Stimulated activated CD8-positive, alpha-beta memory T cell treated with anti-CD3 and anti-CD28 coated beads, Interleukin-15, amount 100 ng/mL, for 4 hours (primary cell): ENCODE measurements at places on chromosomes 7 and 10.

GRCh38 chr7:95190515-95190914 is 133.8 kb downstream of the PON1 start:
- no peak for DNase-seq

DNA sequence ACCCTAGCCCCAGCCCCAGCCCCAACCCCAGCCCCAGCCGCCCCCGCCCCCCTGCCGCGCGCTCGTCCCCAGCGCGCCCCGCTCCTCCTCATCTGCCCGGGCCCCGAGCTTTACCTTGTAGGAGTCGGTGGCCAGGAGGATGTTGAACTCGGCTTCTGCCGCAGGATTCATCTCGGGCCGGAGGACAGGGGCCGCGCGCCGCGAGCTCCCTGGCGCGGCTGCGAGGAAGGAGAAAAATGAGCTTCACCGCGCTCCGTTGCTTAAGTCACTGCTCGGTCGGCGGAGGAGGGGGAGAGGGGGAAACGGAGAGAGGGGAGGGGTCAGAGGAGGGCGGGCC is at the start of gene NAMPT:
Gene NAMPT (minus strand): TSS at position 270 of the 337 bp plus-strand sequence. CDS start 99 bp downstream, at position 171.
- no peak for DNase-seq

DNA sequence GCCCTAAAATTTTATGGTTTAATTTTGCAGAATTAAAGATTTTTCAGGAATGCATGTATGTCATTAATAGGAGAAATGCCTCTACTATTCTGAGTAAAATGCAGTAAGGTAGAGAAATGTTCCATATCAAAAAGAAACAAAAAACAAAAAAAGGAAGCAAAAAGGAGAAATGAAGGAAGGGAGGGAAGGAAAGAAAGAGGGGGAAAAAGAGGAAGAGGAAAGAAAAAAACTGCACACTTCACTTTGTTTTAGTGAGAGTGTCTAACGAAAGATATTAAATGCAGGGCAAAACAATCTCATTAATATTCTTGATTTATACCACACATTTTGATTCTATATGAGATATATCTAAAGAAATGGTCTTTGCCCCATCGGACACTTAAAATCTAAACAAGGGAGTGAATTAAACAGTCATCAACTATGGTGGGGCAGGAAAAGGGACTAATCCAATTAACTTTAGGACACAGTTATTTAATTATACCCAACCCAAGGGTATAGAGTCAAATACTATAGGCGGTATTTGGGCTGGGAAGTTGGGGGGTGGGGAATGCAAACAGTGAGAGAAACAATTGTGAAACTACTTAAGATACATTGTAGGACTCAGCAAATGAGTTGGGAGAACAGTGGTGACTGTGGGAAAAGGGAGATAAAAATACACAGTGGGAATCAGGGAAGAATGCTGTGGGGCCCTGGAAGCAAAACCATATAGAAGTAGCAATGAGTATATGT is 27.0 kb downstream of the IMMP2L start:
- no peak for DNase-seq

- no peak for DNase-seq
Observed at GRCh38 chr7:71345117-71345884, 213.4 kb downstream of the GALNT17 start.

DNA sequence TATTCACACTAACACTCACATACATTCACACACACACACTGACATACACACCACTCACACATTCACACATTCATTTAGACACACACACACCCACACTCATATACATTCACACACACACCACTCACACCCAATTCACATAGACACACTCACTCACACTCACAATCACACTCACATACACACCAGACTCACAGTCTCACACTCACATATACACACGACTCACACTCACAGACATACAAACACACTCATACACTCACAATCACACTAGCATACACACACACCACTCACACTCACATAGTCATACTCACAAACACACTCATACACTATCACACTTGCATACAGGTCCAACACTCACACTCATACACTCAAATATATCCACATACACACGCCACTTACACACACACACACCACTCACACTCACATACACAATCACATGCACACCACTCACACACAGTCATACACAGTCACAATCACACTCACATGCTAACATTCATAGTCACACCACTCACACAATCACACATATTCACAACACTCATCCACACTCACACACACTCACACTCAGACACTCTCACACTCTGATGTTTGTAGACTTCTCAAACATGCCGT is 312.6 kb downstream of the SFMBT2 start:
- DNase-seq = no peak

DNA sequence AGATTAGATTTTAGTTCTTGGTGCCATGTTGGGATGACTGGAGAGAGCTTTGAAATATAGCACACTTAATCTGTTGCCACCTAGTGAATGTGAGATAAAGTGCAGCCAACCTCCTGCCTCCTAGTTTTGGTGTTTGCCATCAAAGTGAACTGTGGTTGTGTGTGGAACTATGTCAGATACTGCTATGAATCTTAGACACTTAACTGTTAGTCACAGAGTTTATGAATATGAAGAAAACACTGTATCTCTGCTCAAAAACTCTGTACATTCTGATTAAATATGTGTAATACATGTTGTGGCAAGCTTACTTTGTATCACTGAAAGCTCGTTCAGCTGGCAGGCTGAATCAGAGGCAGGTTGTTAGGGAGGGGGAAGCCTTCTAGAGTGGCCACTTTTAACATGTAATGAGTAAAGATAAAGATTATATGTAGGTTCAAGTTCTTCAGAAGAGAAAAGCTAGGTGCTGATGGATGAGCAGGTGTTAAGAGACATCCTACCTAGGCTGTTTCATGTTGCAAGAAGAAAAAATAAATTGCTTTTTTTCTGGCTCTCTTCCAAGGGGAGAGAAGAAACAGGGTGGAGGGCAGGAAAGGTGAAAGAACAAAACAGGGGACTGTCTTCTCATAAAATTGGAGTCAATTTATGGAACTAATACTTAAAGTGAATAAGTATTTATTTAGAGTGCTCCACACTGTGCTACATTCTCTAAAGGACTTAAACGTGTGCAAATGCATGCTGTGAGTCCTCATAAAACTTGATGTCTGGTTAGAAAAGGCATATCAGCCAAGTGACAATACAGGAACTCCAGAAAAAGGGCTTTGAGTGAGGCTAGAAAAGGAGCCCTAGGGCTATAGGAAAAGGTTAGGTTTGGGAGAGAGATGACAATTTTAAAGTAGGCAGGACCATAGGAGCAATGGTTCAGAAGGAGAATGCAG is 14.1 kb upstream of the LAMB1 start:
- no peak for DNase-seq

DNA sequence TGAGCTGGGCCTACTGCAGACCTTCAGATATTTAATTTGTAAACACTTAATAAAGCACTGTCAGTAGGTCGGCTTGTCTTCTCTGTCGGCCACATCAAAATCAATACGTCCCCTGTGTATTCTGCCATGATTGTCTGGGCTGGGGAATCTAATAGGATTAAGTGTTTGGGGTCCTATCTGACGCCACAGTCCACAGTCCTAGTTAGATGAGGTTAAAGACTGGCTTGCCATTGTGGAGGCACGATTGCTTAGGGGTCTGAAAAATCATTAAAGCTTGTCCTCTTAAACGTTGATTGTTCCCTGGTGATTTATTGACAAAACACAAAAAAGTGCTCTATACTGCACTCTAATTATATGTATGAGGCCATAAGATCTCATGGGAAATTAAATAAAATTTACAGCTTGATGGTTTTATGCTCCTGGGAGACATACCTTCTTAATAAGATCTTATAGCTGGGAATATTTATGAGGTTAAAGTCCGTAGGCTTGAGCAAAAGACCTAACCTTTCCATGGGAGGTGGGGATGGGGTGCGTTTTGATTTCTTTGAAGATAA is 650.3 kb upstream of the GALNT17 start:
- no peak for DNase-seq

DNA sequence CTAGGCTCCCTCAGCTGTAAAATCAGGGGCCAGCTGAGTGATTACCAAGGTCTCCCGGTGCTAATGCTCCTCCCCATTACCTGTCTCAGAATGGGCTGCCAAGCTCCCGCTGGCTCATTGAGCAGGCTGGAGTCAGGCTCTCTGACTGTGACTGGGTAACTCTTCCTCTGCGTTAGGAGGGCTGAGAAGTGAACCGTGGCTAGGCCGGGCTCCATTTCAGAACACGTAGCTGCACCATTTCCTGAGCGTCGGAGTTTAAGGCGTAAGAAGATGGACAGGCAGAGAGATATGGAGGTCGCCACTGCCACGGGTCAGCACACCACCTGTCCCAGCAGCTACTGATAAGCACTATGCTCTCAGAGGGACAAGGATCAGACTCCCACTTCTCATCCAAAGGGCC is 250.3 kb downstream of the TCERG1L start:
- no peak for DNase-seq

DNA sequence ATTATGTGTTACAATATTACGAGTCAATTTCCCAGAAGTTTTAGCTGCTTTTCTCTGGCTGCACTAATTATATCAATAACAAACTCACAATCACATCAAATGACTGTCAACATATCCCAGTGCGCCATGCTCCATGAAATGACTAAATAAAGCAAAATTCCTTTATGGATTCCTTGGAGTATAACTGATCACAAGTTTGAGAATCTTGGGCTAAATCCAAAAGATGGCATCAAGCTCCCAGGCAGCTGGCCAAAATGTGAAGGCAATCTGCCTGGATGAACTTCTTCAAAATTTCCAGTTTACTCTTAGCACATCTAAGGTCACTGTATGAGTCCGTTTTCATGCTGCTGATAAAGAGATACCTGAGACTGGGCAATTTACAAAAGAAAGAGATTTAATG is 210.8 kb downstream of the CCSER2 start:
- no peak for DNase-seq
